ENCODE measurements at places on chromosomes 4 and X.
A peak's percentile ranks its signal among the peaks of the same experiment; 100 is the strongest.

- no peak for DNase-seq
Measured at GRCh38 chrX:16696956-16697355, 15.5 kb downstream of the CTPS2 start.

DNA sequence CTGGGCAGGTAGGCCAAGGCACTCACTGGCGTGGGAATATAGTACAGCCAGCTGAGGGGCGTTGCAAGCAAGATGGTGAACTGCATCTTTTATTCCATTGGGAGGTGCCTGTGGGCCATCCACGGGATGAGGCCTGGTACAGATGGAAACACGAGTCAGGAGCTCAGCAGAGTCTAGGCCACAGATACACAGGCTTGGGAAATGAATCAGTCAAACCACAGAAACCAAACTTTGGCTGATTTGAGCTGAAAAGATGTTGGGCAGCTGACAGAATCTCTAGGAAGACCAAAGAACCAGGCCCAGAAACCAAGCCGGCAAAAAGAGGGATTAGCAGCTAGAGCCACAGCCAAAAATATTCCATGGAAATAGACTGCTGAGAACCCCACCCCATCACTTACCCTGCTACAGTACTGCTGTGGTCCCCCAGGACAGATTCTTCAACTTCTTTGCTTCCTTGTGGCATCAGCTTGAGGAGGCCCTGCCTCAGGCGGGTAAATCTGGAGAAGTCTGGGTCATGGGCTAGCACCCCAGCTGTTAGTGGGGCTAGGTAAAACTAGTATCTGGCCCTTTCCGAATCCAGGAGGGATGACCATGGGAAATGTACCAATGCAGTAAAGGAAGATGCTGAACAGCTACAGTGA, 75.4 kb downstream of the TMEM131L start:
- peak; percentile 80 for DNase-seq

GRCh38 chr4:96149894-96150293, 310.0 kb downstream of the PDHA2 start:
- DNase-seq: peak; percentile 54

DNA sequence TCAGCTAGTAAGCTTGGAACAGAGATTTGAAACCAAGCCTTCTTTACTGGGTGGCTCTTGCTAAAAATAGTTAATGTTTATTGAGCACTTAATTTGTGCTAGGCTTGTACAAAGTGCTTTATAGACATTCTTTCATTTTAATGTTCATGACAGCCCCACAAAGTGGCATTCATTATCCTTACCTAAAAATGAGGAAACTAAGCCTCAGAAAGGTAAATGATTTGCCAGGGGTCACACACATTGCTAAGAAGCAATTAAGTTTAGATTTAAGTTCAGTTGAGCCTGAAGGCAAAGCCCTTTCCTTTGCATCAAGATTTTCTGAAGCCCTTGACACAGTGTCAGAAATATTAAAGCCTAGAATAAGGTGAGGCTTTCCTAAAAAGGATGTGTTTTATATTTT, 327.5 kb upstream of the FGF13 start:
- DNase-seq: no peak

- DNase-seq: no peak
Measured at GRCh38 chr4:38803833-38804653, 548 bp downstream of the TLR1 start.

GRCh38 chrX:38515291-38515690, 46.1 kb upstream of the TSPAN7 start:
- DNase-seq: no peak
